ENCODE measurements at places on chromosomes 7 and 10. TPM values are rescaled to one million over a fixed set of nuclear protein-coding genes. Genes with fewer than 3 reads are reported as not detected.
A peak's percentile ranks its signal among the peaks of the same experiment; 100 is the strongest.

- no peak overlapping the region for H3K27ac ChIP-seq
- no peak overlapping the region for H3K4me3 ChIP-seq
Observed at GRCh38 chr7:41559426-41559825, 143.5 kb downstream of the INHBA start.

DNA sequence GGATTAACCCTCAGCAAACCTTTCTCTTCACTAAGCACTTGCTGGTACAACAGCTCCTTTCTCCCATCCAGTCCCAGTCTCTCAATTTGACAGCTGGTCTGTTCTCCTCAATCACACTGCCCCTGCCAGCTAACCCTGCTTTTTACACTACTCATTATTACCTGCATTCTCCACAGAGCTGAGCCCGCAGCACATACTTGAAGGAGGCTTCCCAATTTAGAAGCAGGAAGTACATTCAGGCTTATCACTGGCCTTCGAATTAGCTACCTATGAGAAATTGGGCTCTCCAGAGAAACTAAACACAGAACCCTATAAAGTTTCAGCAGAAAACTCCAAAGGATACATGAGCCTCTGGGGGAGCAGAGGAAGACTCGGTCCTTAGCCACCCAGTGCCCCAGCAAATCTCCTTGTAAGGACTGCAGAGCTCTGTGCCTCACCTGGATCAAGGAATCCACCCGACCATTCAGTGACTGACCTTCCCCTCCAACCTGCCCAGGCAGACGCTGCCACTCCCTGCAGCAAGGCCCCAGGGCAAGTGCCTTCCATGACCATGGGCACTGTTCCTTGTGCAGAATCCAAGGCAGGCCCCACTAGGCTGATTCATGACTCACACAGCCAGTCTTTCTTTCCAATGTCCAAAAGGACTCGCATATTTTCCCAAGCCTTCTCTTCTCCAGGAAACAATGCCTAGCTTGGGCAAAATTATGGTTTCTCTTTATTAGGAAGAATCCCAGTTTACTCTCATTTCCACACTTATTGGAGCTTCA, 68.0 kb downstream of the VOPP1 start:
- H3K27me3 ChIP-seq: no peaks in the 10 kb centered on the region
- DNase-seq: no peak
- H3K4me1 ChIP-seq: peaks cover 30% of the 10 kb centered on the region
- H3K36me3 ChIP-seq: peaks cover 7% of the 10 kb centered on the region
- H3K4me3 ChIP-seq: no peak overlapping the region

DNA sequence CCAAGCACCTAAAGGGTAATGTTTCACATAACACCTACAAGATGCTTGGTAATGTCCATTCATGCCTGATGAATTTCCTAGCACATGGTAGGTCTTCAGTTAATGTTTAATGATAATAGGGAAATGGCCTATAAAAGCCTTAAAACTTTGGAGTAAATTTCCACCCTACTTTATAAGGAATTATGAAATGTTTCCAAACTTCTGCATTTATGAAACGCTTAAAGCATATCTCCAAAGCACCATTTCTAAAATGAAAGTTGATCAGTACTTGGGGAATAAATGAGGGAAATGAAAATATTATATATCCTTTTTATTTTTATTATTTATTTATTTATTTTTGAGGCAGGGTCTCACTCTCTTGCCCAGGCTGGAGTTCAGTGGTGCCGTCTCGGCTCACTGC, 51.8 kb downstream of the INPP5F start:
- no peak for DNase-seq
- no peaks in the 10 kb centered on the region for H3K27me3 ChIP-seq
- no peak overlapping the region for H3K27ac ChIP-seq
- H3K4me3 ChIP-seq: no peak overlapping the region

GRCh38 chr7:99920149-99920548, 819 bp upstream of the TRIM4 start:
- DNase-seq: peak; percentile 18
- no peaks in the 10 kb centered on the region for H3K27me3 ChIP-seq
- H3K27ac ChIP-seq: no peak overlapping the region
- peaks cover 7% of the 10 kb centered on the region for H3K4me1 ChIP-seq
- H3K4me3 ChIP-seq: peak overlapping the region; percentile 74
- peaks cover 8% of the 10 kb centered on the region for H3K36me3 ChIP-seq

DNA sequence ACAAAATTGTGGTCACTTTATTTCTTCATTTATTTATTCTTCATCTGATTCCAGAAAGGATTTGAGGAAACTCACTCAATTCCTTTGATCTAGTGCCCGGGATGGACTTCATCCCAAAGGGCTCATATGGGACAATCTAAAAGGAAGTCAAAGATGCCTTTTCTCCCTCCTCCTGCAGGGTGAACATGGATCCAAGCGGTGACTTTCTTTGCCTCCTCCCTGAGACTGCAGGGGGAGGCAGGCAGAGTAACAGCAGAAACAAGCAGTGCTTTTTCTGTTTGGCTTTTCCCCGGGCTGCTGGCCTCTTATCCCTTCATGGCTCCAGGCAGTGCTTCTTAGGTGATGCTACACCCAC, 10.0 kb upstream of the DNMBP start:
- no peak for DNase-seq
- no peak overlapping the region for H3K27ac ChIP-seq
- H3K4me1 ChIP-seq: peaks cover 25% of the 10 kb centered on the region

DNA sequence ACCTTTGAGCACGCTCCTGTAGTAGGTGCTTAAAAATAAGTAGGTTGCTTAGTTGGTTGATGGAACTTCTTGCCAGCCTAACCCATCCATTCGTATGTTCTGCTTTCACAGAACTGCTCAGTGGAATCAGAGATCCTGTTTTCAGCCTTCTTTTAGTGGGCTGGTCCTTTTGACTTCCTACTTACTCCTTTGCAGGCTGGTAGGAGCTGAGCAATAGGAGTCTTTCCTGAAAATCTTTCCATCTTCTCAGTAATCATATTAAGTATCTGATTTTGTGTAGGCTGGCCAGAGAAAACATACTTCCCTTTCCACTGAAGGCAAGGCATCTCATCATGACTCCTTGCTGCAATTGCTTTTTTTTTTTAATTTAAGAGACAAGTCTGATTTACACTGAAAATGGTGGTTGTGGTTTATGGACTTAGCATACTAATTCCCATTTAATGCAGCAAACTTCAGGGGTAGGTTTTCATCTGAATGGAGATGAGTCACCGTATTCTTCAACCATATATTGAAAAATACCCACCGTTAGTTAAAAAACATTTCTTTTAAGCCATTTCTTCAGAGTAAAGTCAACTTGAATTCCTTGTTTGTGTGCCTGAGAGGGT, 208.0 kb downstream of the ZNF365 start:
- no peaks in the 10 kb centered on the region for H3K36me3 ChIP-seq
- no peak overlapping the region for H3K4me3 ChIP-seq
- H3K27me3 ChIP-seq: no peaks in the 10 kb centered on the region
- peak; percentile 50 for DNase-seq

GRCh38 chr7:30764030-30764975, 6.9 kb upstream of the MINDY4 start:
- no peaks in the 10 kb centered on the region for H3K36me3 ChIP-seq
- DNase-seq: no peak
- 0 out of 2 replicates have a peak, but pooled peaks cover 3% of the 10 kb centered on the region for H3K27me3 ChIP-seq

- H3K4me3 ChIP-seq: no peak overlapping the region
- H3K36me3 ChIP-seq: no peaks in the 10 kb centered on the region
- peaks cover 14% of the 10 kb centered on the region for H3K27me3 ChIP-seq
- peaks cover 22% of the 10 kb centered on the region for H3K4me1 ChIP-seq
- H3K27ac ChIP-seq: no peak overlapping the region
Observed at GRCh38 chr7:155412416-155413253, 45.3 kb upstream of the EN2 start.

DNA sequence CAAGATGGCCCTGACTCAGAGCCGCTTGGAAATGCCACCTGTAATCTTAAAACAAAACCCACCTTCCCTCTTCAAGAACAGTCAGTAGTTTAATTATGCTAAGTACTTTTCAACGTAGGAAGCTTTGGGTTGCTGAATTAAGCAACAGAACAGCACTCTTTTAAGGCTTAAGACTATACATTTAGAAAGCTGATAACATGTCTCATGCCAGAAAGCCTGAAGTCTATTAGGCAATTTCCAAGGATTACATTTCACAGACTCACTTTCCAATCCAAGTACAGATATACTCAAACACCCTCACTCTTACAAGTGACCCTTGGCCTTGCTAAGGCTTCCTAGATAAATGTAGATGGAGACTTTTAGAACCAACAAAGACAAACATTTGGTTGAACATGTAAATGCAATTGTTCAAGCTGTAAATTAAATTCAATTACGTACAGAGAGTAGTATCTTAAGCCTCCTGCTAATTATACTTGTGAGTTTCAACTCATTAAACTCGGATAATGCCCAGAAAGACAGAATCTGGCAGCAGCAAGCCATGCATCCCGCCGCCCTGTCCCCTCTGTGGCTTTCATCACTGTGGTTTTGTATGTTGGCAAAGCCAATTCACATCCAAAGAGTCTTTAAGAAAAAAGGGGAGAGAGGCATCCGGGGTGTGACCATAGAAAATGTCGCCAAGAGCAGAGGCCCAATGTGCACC, 283.1 kb upstream of the NRP1 start:
- no peak overlapping the region for H3K27ac ChIP-seq
- no peaks in the 10 kb centered on the region for H3K36me3 ChIP-seq
- DNase-seq: no peak
- H3K4me1 ChIP-seq: no peaks in the 10 kb centered on the region
- H3K4me3 ChIP-seq: no peak overlapping the region
- H3K27me3 ChIP-seq: no peaks in the 10 kb centered on the region

DNA sequence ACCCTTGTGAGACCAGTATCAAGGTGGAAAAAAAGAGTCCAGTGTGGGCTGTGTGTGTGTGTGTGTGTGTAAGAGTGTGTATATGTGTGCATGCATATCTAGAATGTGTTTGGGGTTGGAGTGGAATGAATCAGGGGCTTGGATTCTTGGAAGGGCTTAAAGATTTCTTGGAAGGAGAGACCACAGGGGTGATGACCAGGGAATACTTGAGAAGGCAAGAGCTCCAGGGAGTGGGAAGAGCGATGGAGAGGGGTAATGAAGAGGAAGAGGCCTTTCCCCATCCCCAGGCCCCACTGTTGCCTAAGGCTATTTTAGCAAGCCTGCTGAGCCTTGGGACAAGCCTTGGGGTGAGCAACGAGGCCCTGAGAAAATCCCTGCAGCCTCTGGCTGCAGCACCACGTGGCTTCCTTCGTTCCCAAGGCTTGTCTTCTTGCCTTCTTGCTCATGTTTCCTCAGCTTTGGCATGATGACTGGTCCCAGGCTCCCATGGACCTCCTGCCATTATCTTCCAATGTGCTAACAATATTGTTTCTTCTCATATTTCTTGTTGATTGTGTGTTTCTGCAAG, 663.4 kb downstream of the INHBA start:
- no peaks in the 10 kb centered on the region for H3K4me1 ChIP-seq
- H3K4me3 ChIP-seq: no peak overlapping the region
- no peaks in the 10 kb centered on the region for H3K27me3 ChIP-seq
- no peaks in the 10 kb centered on the region for H3K36me3 ChIP-seq

DNA sequence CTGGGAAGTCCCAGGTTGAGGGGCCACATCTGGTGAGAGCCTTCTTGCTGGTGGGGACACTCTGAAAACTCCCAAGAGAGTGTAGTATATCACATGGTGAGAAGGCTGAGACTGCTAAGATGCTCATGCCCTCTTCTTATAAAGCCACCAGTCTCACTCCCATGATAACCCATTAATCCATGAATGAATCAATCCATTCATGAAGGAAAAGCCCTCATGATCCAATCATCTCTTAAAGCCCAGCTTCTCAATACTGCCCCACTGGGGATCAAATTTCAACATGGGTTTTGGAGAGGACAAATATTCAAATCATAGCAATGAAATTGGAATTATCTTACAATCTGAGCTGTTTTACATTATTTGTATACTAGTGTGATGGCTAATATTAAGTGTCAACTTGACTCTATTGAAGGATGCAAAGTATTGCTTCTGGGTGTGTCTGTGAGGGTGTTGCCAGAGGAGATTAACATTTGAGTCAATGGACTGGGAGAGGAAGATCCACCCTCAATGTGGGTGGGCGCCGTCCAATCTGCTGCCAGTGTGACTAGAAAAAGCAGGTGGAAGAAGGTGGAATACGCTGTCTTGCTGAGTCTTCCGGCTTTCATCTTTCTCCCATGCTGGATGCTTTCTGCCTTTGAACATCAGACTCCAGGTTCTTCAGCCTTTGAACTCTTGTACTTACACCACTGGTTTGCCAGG, 14.3 kb upstream of the UBE2D1 start:
- no peaks in the 10 kb centered on the region for H3K27me3 ChIP-seq
- H3K36me3 ChIP-seq: no peaks in the 10 kb centered on the region
- H3K4me1 ChIP-seq: peaks cover 21% of the 10 kb centered on the region
- no peak overlapping the region for H3K27ac ChIP-seq
- no peak overlapping the region for H3K4me3 ChIP-seq

GRCh38 chr10:5666841-5667630, 641 bp upstream of the ASB13 start:
- peak overlapping the region; percentile 60 for H3K4me3 ChIP-seq
- DNase-seq: no peak
- peaks cover 2% of the 10 kb centered on the region for H3K4me1 ChIP-seq
- H3K27ac ChIP-seq: no peak overlapping the region
- H3K36me3 ChIP-seq: no peaks in the 10 kb centered on the region

GRCh38 chr10:36053775-36054174, 411.7 kb upstream of the FZD8 start:
- H3K4me1 ChIP-seq: peaks cover 5% of the 10 kb centered on the region
- no peaks in the 10 kb centered on the region for H3K27me3 ChIP-seq
- no peaks in the 10 kb centered on the region for H3K36me3 ChIP-seq
- DNase-seq: no peak

DNA sequence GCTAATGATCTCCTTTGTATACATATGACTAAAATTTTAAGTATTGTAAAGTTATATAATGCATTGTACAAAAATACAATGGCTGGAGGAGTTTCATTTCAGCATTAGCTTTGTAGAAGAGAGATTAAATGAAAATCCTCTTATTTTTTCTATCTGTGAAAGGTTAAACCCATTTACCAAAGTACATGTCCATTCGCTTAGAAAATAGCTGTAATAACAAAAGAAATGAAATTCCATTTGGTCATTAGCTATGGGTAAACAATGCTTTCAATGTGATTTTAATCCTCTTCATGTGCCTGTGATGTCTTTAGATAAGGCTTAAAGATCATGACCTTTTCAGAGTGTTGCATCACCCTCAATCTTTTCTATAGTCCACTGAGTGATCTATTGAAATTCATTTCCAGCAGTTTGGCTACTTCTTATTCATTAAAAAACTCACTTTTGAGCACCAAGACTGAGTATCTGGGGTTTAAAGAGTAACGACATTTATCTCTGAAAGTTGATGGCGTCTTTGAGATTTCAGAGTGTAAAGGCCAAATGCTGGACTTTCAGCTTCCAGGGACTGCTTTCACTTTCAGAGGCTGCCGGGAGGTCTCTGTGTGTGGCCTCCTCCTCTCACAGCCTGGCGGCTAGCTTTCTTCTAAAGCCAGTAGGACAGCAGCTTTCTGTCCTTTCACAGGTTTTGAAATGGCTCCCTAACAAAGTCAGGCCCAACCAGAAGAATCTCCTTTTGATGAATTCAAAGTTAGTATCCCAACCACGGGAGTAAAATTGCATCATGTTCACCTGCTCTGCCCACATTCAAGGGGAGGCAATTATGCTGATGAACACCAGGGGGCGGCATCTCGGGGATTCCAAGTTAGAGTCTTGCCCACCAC, 701.4 kb upstream of the COBL start:
- no peaks in the 10 kb centered on the region for H3K27me3 ChIP-seq
- no peak overlapping the region for H3K4me3 ChIP-seq

Gene EEPD1
- 0.93 TPM for total RNA-seq

Gene PAX4
- total RNA-seq: not detected

Measured in SJCRH30 (cell line).